ENCODE measurements at places on chromosomes 11 and 22.

GRCh38 chr11:60951904-60952741 lies at the start of gene SLC15A3:
SLC15A3 (minus strand) TSS chr11:60952176; CDS start chr11:60951551, 625 bp downstream.
- no peak for DNase-seq

DNA sequence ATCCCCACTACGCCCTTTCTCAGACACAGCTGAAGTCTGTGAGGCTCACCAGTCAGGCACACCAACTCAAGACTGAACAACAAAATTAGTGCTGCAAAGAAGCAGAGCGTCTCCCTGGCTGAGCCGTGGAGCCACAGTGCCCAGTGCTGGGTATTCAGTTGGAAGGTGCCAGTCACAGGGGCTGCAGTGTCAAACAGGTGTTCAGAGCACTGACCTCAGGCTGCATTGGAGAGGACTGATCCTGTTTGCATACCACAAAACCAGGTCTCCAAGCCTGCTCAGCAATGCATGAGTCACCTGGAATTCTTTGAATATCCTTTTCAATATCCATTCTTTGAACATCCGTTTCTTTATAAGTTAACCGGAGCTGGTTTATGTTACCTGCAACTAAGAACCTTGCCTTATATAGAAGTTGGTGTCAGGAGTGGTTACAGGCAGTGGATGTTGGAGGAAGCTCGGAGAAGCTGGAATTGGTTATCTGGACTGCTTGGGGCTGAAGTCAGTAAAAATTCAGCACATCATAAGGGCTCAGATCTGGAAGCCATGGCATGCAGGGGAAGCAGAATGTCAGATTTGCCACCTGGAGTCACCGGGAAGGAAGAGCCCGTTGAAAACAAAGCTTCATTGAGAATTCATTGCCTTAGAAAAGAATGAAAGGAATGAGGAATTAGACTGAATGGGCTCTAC lies 30.3 kb downstream of the PDGFB start:
- no peak for DNase-seq

- no peak for DNase-seq
Measured at GRCh38 chr22:37760152-37760551, 47.6 kb upstream of the GCAT start.

DNA sequence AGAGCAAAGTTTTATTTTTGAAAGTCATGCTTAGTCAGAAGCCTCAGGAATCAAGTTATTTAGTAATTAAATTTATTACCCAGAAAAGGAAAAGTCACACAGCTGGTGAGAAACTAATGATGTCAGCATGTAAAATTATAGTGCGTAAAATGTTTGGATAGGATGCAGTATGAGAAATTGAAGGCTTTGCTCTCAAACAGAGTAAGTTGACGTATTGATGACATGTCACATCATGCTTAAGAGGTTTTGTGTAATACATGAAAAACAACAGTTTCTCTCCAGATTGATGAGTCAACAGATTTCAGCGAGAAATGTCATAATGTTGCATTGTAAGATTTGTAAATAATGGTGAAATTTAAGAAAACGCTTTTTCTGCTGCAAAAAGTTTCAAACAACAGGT lies 769.8 kb downstream of the METTL15 start:
- DNase-seq: no peak

GRCh38 chr22:45268958-45269844 lies 15.5 kb upstream of the UPK3A start:
- peak; percentile 54 for DNase-seq

- no peak for DNase-seq
Measured at GRCh38 chr11:10941871-10942270, 84.0 kb upstream of the ZBED5 start.

DNA sequence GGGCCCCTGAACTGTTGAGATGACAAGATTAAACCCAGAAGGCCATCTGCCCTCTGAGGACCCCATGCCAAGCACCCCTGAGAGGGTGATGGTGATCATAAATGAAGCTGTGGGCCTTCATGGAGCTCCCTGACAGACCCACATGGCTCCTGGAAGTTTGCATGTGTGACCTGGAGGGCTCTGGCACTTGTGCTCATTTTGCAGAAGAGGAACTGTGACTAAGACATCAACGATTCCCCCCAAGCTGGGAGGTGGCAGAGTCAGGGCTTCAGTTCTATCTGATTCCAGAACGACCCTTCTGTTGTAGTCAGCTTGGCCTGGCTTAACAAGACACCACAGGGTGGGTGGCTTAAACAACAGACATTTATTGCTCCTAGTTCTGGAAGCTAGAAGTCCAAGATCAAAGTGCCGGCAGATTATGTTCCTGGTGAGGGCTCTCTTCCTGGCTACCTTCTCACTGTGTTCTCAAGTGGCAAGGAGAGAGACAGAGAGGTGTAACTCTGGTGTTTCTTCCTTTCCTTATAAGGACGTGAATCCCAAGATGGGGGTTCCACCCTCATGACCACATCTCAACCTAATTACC lies 46.4 kb upstream of the CD82 start:
- DNase-seq: no peak

DNA sequence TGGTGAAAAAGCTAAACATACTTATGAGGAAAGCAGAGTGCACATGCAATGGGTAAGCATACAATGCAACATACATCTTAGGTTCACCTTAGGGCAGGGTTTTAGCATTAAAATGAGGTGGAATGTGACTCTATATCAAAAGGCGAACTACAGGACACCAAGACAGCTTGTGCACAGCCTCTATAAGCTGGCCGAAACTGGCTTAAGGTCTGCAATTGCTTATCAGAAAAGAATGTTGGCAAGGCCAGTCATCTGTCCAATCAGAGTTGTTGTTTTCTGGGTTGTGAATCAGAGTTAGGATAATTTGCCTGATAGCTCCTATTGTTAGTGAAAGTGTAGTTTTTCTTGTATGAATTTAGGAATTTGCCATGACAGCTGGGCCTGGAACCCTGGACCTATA lies 76.5 kb downstream of the LRRC4C start:
- no peak for DNase-seq

DNA sequence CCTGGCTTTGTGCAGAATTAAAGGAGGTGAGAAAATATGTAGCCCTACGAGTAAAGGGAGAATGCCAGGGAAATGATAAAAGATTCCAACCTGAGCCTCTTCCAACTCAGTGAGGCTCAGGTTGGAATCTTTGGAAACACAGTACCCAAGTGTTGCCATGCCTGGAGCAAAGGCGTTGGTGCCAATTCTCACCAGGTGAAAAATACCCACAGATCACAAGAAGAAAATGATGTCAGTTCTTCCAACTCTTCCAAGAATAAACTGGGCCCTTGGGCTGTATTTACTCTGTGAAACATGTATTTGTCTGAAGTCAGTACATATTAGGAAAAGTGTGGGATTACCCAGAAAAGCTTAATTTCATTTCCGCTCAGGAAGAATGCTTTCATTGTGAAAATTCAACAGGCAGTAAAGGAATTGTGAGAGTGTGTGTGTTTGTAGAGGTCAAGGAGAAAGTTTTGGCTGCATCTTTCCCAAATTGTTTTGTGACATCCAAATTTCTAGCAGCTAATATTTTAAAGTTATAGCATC lies 235.3 kb upstream of the MPPED2 start:
- no peak for DNase-seq

GRCh38 chr11:63839508-63840355 lies 822 bp downstream of the MARK2 start:
- no peak for DNase-seq

DNA sequence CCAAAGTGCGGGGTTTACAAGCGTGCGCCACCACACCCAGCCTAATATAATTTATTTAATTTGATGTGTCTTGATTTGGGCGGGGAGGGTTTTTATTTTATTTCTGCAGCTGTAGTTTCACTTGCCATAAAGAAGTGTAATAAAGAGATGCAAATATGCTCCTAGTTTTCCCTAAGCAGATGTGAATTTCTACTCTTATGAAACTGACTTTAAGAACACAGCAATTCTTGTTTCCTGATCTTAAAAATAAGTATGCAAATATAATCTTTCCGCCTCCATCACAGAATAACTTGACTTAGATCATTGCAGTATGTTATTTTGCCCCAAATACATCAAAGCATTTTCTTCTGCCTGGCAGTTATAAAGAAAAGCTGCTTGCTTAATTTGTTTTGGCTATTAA lies 4.4 kb downstream of the SPCS2 start:
- no peak for DNase-seq

GRCh38 chr11:33307984-33308383 lies 50.8 kb downstream of the HIPK3 start:
- no peak for DNase-seq

DNA sequence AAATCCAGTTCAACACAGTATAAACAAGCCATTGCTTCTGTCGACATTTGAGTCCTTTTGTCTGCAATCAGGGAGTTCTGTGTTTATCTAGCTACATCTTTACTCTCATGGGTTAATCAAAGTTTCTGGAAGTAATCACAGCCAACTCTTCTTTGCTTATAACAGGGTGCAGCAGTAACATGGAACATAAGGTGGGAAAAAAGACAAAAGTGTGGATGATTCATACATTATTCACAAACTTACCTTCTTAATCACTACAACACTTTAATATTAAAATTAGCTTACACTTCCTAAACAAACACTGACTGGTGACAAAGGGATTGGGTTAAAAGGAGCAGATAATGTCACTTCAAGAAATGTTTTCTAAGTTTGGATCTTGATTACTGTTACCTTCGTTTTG lies 44.7 kb downstream of the SNX19 start:
- no peak for DNase-seq

DNA sequence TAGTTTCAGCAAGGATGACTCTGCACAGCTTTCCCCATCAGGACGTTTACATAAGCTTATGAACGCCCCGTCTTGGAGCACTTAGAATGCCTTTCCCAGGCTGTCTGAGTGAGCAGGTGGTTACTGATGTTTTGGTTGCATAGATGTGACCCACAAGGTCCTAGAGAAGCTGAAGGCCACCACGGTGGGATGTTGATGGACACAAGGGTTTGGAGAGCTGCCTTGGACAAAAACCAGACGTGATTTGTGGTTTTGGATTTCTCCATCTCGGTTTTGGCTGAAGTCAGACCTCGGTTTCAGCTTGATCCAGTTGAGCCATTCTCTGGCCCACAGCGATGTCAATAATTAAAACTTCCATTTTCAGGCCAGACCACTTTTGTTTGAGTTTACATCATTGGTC lies 151.9 kb downstream of the LDLRAD3 start:
- no peak for DNase-seq

GRCh38 chr11:60208951-60209350 lies 26.1 kb upstream of the MS4A6A start:
- DNase-seq: no peak

DNA sequence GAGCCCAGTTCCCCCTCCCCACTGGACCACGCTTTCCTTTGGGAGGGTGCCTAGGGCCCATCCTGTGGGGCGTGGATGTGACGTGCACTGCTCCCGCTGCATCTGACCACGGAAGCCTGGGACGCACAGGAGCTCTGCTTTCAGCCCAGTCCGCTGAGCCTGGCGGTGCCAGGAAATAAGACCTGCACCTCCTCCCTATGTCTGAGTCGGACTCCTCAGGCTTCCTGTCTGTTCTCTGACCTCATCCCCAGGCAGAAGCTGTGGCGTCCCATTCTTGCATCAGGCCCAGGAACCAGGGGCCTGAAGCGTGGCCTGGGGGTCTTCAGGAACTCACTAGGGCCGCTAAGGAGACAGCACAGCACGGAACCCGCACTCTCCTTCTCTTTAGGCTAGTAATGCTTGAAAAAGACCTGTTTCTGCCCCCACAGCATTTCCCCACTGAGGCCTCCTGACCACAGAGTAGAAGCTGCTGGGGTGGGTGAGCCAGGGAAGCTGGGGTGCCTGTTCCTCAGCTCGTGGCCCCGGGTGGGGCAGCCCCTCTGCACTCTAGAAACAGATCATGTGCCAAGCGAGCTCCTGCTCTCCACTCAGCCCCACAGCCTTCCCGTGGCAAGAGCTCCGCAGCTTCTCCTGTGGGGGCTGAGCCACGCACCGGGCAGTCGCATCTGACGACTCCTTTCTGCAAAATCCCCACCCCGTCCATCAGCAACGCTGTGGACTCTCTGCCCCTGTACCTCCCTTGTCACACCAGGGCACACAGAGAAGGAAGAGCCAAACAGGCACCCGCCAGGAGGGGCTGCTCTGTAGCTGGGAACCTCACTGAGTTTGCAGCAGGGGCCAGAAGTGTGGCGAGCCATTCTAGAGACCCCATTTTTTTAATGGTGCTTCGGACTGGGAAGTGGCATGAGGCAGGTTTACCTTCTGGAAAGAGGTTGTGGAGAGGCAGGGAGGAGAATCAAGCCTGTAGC lies 22.6 kb downstream of the MOV10L1 start:
- DNase-seq: no peak

DNA sequence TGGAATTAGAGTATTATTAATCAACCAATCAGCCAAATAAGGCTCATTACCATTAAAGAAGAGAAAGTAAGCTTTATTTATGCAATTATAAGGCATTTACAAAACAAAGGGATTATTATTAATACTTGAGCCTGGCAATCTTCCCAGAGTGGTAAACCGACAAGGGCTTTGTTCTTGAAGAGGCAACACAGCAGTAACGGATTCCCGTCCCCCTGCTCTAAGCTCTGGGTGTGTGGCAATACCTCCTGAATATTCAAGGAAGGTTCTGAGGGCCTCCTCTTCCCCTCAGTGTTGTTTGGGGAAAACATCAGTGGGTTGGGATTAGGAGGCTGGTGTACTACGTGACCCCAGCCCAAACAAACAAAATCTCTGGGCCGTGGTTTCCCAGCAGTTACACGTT lies 176.5 kb downstream of the TENM4 start:
- no peak for DNase-seq

DNA sequence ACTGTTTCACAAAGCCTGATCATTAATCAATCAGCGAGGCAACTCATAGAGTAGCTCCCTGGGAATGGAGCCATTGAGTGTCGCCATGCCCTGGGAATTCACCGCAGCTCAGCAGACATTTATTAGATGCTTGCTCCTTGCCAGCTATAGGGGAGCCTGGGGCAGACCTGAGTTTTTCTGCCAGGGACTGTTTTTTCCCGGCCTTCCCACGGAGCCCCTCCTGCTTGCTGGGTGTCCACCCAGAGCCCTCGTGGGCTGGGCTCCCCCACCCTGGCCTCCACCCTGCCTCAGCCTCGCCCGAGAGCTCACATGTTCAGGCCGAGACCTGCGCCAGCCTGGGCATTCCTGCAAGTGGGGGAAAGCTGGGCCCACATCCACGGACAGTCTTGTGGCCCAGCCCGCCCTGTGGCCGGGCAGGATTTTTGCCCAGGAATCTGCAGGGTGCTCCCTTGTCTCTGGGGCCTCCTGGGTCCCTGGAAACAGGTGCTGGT lies 64.9 kb downstream of the SMIM38 start:
- DNase-seq: no peak

DNA sequence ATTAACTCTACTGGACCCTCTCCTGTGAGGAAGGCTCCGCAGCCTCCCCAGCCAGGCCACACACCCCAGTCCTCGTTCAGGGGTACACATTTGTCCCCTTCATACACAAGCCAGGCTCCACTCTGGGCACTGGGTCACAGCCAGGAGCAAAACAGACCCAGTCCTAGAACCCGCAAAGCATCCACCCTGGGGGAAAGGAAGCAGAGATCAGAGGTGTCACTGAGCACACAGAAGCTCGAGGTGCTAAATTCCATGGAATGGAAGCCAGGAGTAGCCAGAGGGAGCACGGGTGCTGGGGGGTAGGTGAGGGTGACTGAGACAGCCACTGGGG lies 43.6 kb upstream of the TH start:
- DNase-seq: no peak

All from stimulated activated CD8-positive, alpha-beta memory T cell treated with anti-CD3 and anti-CD28 coated beads, Interleukin-7, amount 100 ng/mL, for 48 hours (primary cell).